EH (cell line): ENCODE measurements at places on chromosomes 7 and 10.

- no peak for DNase-seq
Observed at GRCh38 chr10:15783941-15784636, 64.4 kb upstream of the ITGA8 start.

GRCh38 chr7:157993406-157994105 is 594.1 kb downstream of the PTPRN2 start:
- no peak for DNase-seq

- peak; percentile 1 for DNase-seq
Observed at GRCh38 chr7:113370910-113371309, 252.6 kb upstream of the SMIM30 start.

GRCh38 chr10:26571655-26572054 is 125.8 kb upstream of the PDSS1 start:
- DNase-seq: no peak

GRCh38 chr10:96133135-96133534 is 3.0 kb downstream of the ZNF518A start:
- DNase-seq: peak; percentile 25

DNA sequence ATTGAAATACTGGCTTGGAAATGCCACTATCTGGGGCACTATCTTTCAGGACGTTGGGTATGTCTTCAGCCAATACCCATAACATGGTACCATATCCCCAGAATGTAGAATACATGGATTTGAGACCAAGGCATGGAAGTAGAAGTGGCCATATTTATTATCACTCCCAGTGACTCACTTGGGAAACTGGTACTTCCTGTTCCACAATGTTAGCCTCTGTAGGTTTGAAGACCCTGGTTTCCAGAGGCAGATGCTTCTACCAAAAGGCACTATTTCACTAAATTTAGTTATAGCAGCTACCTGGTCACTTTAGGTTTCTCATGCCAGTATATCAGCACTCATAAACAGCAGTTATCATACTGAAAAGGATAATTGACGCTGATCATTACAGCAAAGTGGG is 184.2 kb downstream of the CCDC71L start:
- DNase-seq: peak; percentile 7
